ENCODE measurements at places on chromosomes 4 and X.

DNA sequence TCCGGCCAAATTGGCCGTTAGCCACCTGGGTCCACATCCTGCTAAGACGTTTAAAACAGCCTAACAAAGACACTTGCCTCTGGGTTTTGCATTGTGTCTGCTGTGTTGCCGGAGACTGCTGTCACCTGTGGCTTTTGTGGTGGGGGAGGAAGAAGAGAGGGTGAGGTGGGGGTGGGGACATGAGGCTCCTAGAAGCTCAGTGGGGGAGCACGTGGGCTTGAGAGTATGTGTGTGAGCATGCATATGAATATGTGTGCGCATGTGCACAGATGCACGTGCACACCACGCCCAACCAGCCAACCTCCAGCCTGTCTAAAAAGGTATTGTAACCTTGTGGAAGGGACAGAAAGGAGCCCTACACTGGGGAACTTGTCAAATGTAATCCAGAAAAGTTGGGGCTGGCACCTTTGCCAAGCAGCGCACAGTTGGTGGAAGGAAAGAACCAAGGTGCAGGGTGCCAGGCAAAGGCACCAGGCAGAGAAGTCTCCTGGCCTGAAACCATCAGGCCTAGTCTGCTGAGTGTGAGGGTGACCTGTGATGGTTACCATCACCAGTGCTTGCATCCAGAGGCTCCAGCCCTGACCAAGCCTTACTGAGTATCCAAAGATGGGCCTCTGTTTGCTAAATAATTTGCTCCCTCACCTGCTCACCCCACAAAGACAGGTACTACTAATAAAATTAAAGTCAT lies 10.1 kb upstream of the SASH3 start:
- DNase-seq, result peak; percentile 3

DNA sequence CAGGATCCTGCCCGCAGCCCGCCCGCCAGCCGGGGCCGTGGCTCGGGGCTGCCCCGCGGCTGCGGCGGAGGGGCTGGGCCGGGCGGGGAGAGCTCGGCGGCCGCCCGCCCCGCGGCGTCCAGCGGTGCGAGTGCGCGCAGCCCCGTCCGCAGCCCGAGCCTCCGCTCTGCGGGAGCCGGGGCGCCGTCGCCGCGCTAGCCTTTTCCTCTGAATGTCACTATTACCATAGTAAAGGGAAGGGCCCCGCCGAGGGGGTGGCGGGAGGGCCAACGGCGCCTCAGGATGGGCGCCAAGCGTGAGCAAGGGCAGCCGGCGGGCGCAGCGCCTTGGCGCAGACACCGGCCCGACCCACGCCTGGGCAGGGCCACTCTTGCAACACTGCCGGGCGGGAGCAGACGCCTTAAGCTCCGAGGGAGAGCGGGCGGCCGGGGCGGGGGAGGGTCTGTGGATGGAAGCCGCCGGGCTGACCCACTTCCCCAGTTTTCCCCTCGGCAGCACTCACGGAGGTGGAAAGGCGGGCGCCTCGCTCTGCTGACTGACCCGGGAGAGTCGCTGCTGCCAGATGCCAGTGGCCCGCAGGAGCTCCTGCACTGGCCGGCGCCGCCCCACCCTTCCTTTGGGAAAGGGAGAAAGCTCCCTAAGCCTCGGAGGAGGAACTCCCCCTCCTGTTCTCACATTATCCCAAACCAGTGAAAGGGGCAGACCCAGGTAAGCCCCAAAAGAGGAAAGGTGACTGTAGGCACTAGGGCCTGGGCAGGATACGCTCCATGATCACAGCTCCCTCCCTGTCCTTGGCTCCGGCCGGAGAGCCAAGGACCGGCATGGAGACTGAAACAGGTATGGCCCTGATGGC lies 329.4 kb downstream of the HNRNPD start:
- DNase-seq, result peak; percentile 81

GRCh38 chr4:169279108-169279507 lies 8.4 kb upstream of the SH3RF1 start:
- DNase-seq, result no peak

DNA sequence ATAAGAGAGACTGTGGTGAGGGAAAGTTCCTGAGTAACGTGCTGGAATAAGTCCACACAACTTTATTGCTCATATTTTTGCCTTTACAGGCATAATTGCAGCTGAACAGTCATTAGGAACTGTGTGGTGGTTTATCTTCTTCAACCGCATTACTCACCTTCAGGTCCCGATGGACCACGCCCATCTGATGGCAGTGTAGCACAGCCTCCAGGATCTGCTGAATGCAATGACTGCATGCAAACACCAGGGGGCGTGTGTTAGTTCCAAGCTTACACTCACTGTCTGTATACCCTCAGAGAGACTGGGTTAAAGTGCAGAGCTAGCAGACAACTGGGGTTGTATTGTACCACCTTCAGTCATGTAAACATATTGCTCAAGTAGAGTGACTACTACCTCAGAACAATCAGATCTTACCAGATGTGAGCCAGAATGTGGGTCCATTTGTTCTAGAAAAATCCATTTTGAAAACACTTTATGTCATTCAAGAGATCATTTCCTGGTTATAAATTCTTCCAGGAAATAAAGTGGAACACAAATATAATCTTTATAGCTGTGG lies 214.0 kb downstream of the CAMK2D start:
- peak; percentile 91 for DNase-seq

- no peak for DNase-seq
These were observed 2.7 kb downstream of the SLC38A5 start for GRCh38 chrX:48467281-48467761.

DNA sequence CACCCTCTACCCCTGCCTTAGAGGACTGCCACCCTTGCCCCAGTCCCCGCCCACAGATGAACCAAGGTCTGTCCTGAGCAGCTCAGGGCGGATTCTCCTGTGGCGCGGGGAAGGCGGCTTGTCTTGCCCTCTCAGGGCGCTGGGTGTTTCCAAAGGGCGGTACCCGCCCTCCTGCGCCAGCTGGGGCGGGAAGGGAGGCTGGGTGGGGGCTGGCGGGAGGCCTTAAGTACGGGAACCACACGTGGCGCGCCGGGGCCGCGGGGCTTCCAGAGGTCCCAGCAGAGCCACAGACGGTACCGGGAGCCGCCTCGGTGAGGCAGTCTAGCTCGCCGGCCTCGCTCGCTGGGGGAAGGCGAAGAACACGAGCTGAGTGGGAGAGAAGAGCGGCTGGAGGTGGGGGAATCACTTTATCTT lies 361.1 kb downstream of the MID1IP1 start:
- DNase-seq, result no peak

DNA sequence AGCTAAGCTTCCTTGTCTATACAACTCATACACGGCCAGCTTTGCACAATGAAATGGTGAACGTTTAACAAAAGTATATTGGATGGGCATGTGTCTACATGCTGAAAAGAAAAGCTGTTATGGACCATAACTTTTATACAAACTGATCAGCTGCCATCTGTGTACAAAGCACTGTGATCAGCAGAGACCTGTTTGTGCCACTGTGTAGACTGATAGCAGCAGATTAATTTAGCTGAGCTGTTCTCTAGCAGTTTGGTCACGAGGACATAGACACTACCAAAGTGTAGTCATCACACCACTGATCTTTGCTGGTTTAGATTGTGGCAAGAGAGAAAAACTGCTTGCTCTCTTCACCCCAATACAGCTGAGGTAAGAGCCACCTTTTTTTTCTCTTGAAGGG lies 124.5 kb downstream of the RAPGEF2 start:
- no peak for DNase-seq

DNA sequence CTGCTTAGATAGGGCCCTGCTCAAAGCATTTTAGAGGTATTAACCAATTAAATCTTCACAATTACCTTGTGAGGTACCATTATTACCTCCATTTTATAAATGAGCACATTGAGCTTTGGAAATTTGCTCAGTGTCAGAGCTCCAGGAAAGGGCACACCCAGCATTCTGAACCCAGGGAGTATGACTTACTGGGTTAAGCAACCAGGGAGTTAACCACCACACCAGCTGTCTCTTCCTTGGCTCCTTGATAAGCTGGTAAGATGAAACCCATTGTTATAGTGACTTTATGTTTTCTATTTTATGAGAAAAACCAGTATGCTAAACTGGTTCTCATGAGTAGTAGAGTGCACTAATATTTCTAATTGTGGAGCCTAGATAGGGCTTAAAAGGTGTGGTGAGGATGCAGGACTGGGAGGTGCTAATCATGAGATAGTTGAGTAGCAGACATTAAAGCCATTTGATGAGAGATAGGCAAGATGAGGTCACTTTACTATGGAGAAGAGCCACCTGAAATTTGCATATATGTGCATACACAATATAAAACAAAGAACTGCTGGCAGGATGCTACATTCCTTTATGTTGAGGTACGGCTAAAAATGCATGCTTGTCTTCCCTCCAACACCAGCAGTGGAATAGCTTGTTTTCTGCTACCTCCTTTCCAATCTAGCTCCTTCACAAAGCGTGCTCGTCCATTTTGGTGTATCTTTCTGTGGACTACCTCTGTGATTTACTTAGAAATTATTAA lies 556.1 kb downstream of the SPRY1 start:
- DNase-seq, result no peak

- DNase-seq, result no peak
These were observed 18.0 kb downstream of the FAM184B start for GRCh38 chr4:17763416-17763815.

GRCh38 chrX:39164212-39164611 lies 363.0 kb downstream of the MID1IP1 start:
- no peak for DNase-seq

DNA sequence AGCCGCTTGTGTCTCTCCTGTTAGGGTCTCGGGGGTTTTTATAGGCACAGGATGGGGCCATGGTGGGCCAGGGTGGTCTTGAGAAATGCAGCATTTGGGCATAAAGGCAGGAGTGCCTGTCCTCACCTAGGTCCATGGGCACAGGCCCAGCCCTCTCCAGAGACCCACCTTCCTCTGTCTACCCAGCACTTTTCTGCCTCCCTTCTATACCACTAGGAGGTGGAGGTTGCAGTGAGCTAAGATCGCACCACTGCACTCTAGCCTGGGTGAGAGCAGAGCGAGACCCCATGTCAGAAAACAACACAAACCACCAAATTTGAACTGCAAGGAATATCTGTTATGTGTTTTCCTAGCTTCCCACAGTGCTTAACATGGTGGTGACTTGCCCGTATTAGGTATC lies 38.0 kb downstream of the MOB1B start:
- DNase-seq, result no peak

- DNase-seq, result no peak
These were observed 160.2 kb upstream of the KLF3 start for GRCh38 chr4:38503689-38504395.

- no peak for DNase-seq
These were observed 6.5 kb upstream of the STBD1 start for GRCh38 chr4:76300012-76300411.

DNA sequence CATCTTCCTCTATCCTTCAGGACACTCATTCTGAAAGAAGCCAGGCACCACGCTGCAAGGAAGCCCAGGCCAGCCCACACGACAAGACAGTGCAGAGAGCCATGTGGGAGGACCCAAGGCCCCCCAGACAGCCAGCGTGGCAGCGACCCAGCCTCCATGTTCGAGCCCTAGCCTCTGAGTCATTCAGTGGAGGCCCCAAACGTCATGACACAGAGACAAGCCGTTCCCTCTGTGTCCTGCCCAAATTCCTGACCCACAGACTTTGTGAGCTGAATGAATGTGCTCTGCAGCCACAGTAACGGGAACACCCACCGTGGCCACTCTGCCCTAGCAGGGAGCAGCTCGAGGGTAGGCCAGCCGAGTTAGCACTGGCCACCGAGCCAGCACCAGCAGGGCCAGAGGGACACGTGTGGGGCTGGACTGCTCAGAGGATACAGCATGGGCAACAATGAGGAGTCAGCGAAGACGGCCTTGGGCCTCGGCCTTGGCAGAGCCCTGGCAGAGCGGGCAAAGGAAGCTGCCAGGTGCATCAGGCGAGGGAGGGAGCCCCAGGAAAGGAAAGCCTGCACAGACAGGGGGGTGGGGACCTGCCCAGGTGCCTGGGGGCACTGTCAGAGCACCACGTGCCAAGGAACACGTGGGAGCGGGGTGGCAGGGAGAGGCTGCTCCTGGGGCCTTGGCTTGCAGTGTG lies 8.6 kb downstream of the BLOC1S4 start:
- no peak for DNase-seq

GRCh38 chrX:112056886-112057285 lies 25.7 kb downstream of the TRPC5 start:
- no peak for DNase-seq
